ENCODE measurements at places on chromosomes 4 and X.

DNA sequence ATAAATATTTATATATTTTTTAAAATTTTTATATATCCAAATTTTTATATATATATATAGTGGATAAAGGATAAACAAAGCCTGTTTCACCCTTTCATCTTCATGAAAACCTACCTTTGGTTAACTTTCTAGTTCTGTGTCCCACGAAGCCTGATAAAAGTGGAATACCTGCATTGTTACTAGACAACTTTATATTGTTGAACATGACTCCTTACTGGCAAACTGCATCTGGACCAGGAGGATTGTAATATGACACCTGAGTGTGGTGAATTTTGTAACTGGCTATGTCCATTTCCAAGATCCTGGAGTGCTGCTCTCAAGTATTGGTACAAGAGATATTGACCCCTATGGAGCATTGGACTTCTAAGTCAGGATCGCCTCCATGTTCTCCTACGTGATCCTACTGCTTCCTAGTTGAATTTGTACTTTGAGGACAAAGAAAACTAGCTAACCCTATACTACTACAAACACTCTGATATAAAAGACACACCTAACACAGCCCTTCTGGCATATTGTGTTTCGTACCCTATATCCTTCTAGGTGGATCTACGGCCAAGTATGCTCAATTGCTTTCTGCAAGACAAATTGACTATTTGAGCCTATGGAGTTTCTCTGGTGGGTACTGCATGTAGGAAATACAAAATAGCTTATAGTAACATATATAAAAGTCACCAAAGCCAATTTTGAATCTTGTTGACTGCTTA, 61.3 kb upstream of the PRRG1 start:
- no peak for DNase-seq

DNA sequence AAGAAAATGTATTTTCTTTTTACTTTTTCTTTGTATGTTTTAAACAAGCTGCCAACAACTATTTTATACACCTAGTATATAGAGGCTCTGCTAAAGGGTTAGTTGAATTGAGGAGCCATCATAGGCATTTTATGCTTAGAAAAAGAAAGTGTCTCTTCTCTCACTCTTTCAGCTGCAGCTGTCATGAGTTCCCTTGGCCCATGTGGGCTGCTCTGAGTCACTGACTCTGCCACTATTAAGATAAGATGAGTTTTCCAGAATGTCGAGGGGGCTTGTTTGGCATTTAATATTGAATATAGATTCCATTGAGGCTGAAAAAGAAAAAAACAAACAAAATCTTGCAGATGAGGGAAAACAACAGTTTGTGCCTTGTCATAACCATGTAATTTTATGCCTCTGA, 126.0 kb upstream of the PAQR3 start:
- no peak for DNase-seq

GRCh38 chr4:24416293-24416692, 168.1 kb downstream of the DHX15 start:
- DNase-seq = no peak

DNA sequence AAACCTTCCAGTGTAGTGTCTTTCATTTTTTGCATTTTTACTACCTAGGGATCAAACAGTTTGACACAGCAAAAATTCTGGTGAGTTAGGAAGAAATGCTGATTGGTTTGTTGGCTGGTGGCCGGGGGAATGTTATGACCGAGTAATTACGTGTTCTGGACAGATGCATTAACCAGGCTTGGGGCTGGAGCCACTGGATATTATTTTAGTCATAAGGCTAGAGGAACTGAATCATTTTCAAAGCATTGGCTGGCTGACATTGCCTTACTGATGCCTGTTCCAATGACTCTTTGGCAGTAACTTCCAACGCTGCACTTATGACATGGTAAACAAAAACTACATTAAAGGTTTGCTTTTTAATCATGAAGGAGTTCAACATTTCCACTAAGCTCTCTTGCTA, 84.6 kb downstream of the FBXO8 start:
- DNase-seq = no peak

- no peak for DNase-seq
These were observed 53.2 kb upstream of the TNIP3 start for GRCh38 chr4:121217351-121217750.

GRCh38 chr4:40200875-40201801, 4.3 kb downstream of the RHOH start:
- no peak for DNase-seq

DNA sequence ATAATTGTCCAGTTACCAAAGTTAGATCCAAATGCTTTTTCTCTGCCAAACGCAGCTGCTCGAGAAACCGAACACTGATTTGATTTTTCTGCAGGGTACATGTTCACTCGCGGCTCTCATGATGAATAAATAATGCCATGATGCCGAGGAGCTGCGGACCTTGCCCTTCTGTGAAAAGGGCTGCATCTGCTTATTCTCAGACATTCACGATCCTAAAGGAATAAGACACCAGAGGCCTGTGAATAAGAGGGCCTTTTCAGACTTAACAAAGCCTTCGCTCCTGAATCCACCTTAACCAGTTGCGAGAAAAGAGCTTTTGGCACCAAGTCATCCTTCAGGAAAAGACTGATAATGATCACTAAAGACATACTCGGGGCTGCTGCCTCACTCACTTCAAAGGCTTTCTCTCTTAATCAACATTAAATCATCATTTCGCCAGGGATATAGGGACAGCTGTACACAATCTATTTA, 147.5 kb downstream of the FBXO8 start:
- no peak for DNase-seq

DNA sequence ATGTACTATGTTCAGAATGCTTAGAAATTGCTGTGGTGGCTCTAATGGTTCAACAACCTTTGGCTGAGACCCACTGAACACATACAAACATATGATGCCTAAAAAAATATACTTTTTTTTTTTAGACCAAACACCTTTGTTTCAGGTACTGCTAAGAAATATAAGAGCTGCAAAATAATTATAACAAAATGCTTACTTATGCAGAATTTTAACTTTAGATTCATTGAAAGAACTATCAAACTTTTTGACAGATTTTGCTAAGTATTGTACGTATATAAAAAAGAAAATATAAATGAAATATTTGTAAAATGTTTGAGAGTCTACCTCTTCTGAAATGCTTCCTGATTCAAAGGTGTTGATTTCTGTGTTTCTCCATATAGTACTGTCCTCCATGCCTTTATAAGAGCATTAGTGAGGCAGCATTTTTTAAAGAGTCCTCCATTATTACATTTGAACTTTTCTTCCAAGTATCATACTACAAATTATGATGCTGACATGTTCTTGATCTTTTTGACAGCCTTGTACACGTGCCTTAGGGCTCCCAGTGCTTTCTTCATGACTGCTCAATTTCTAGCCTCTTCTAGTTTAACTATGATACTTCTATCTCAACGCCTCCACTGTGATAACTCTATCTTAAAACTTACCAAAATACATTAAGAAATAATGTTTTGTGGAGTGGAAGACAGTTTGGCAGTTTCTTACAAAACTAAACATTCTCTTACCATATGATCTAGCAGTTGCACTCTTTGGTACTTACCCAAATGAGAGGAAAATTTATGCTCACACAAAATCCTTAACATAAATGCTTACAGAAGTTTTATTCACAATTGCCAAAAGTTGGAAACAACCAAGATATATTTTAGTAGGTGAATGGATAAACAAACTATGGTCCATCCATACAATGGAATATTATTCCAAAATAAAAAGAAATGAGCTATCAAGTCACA, 212.2 kb upstream of the MAB21L2 start:
- DNase-seq = no peak

DNA sequence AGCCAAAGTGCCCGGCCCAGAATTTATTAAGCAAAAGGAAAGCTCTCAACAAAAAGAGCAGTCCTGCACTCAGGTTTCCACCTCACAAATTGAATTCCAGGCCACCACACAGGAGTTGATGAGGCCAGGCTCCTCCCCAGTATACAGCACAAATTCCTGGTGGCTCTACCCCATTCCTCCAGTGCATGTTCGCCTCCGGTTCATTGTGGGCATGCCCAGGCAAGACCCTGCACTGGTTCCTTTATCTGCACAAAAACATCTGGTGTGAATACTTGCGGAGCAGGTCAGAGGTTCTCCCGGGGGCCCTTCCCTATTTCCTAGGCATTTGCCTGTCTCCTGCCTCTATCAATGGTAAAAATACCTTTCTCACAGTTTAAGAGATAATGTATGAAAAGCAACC, 195.2 kb upstream of the ANXA10 start:
- DNase-seq = no peak

- DNase-seq = no peak
These were observed 16.8 kb downstream of the BANK1 start for GRCh38 chr4:101807351-101807750.

DNA sequence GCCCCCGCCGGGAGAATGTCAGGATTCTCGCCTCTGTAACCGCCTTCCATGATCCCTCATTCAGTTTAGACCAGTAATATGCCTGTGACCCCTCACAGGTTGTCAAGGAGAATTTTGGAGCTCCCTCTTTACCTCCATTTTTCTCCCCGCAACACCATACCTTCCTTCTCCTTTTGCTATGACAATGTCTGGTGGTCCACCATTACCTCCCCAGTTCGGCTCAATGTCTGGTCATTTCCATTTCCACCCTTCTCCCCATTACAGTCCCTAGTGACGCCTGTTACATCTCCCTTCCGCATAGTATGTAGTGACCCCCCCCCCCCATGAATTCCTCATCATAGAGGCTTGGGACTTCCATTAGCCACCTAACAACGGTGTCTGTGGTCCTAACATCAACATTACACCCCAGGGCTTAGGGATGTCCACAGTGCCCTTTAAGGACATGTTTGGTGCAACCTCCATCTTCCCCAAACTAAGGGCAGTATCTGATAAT, 700 bp downstream of the ARAF start:
- DNase-seq = no peak

DNA sequence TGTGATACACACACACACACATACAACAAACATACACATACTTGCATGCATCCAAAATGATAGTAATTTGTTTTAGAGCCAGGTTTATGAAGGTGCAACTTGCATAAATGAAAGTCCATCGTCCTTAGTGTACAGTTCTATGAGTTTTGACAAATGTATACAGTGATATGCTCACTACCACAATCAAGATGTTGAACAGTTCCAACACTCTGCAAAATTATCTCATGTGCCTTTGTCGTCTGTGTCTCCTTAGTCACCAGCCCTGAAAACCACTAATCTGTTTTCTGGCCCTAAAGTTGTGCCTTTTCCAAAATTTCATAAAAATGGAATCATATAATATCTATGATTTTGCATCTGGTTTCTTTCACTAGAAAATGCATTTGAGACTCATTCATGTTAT, 67.8 kb upstream of the ANXA3 start:
- no peak for DNase-seq

DNA sequence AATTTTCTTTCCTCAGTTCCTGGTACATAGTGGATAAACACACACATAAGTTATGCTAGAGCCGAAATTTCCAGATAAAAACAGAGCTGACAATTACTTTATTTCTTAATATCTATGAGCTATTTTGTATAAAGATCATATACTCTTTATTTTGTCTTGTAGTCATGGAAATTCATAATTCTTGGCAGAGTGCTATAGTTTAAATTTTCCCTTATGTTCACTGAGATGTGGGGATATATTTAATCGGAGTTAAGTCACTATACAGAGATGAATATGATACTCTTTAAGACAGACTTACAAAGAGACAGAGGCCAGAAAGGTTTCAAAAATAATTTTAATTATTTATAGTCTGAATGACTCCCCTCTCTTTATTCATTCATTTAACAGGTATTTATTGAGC, 89.7 kb downstream of the PPEF1 start:
- DNase-seq = no peak

GRCh38 chr4:118077767-118078105, 43.5 kb downstream of the NDST3 start:
- no peak for DNase-seq

- no peak for DNase-seq
These were observed 1947.1 kb upstream of the TENM3 start for GRCh38 chr4:180296036-180296599.

DNA sequence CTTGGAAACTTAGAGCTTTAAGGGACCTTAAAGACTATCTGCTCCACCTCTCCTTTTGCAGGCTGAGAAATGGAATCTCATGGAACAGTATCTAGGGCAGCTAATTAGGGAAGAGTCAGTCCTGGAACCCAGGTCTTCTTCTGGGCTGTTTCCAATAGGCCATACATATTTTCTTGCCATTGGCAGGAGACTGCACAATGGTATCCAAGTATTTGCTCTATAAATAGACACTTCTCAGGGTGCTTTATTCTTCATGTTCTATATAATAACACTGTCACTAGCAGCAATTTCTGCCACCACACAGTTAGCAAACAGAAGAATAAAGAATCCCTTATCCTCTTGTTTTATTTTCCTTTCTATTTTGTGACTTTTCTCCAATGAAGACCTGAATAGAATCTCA, 291.7 kb downstream of the C4orf33 start:
- no peak for DNase-seq

DNA sequence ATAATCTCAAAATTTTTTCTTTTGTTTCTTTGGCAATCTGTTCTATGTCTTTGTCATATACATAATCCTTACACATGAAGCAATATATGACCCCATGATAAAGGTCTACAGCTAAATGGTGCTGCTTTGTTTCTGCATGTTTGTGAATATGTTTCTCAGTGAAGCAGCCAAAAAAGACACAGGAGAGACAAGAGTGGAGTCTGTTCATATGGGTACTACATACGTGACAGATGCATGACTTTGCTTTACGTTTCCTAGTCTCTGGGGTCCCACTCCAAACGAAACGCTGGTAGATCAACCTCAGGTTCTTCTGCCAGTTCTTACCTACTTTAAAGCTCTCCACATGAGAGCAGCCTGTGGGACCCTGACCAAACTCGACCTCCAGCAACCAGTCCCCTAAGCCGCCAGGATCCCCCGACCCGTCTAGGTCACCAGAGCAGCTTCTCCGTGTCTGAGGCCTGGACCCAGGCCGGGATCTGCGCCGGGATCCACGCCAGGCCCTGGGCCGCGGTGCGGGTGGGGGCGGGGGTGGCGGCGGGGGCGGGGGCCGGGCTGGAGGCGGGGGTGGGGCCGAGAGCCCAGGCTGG, 1.5 kb downstream of the USP51 start:
- DNase-seq = no peak

- no peak for DNase-seq
These were observed 94.7 kb downstream of the SEL1L3 start for GRCh38 chr4:25767877-25768725.

DNA sequence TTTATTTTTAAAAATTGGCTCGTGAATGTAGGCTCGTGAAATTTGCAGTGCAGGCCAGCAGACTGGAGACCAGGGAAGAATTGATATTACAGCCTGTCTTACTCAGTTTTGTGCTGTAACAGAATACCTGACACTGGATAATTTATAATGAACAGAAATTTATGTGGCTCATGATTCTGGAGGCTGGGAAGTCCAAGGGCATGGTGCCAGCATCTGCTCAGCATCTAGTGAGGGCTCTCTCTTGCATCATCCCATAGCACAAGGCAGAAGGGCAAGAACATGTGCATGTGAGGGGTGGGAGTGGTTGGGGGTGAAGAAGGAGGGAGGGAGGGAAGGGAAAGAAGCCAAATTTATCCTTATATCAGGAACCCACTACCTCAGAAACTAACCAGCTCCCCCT, 13.7 kb upstream of the CLTRN start:
- DNase-seq = no peak

- DNase-seq = no peak
These were observed 129.1 kb downstream of the EGF start for GRCh38 chr4:110041735-110042134.
